ENCODE measurements at places on chromosomes 6 and 20.

DNA sequence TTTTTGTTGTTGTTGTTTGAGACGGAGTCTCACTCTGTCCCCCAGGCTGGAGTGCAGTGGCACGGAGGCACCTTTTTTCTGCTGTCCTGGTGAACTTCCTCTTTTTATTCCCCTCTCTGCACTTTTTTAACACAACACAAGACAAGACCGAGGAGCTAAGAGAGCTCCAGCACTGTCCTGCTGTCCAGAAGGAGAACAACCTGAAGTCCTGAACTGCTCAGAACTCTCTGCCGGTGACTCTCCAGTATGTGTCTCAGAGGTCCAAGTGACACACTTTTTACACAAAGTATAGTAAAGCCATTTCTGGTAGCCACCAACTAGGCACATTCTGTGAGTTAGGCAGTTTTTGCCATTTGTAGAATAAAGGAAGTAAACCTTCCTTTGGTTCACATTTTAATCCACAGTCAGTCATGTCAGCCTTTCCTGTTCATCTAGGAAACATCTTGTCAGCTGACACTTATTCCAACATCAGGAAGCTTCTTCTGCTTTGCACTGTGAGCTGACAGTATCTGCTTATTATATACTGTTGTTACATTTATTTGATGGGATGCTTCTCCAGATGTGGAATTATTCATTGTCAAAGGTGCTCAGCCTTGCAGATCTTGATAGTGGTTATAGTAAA lies 28.1 kb upstream of the TXNDC5 start:
- no peak for DNase-seq

DNA sequence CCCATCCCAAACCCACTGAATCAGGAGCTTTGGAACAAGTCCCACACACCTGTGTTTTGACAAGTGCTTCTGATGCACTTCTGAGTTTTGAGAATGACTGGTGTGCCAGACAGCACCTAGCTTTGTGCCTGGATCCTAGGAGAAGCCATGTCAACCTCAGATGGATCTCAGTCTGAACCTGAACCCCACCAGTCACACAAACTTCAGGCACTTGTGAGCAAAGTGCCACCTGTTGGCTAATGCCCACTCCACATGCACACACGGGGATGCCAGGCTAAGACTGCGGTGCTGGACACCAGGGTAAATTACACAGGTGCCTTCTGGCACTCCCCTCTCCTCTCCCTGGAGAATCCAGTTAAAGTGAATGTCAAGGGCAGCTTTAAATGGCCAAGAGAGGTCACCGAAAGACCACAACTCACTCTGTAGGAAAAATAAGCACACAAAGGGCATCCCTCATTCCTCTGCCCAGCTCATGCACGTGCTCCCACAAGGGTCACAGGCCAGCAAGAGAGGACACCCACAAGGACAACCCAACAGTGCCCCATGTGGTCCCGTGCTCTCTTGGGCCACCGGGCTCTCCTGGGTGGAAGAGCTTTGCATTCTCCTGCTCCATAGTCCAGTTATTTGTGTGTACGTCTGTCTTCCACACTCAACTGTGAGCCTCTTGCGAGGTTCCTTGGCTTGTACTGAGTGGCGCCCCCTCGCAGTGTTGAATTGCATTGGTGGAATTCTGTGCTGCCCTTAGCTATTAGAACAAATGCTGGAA lies 45.6 kb downstream of the TAF8 start:
- no peak for DNase-seq

- DNase-seq, result no peak
Measured at GRCh38 chr6:47733879-47734558, 35.6 kb downstream of the ADGRF4 start.

DNA sequence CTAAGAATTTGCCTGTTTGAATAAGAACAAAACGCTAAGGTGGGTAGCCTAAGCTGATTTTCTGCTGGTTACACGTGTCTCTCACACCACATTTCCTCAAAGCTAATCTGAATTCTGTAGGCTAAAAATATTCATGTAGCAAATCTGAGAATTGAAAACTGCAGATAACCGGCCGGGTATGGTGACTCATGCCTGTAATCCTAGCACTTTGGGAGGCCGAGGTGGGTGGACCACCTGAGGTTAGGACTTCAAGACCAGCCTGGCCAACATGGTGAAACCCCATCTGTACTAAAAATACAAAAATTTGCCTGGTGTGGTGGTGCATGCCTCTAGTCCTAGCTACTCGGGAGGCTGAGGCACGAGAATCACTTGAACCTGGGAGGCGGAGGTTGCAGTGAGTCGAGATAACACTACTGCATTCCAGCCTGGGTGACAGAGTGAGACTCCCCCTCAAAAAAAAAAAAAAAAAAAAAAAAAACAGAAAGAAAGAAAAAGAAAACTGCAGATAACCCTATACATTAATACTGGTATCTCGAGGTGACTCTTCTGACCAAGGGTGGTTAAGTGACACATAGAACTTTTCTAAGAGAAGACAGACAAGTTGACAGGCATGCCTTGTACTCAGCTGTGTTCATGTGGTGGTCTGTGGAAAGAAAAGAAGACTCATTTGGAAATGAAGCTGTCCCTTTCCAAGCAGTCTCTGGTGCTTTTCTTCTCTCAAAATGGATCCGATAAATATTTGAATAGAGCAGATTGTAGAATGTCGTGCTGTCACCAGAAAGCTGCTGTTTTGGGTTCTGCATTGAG lies 24.7 kb upstream of the ASXL1 start:
- DNase-seq, result no peak

DNA sequence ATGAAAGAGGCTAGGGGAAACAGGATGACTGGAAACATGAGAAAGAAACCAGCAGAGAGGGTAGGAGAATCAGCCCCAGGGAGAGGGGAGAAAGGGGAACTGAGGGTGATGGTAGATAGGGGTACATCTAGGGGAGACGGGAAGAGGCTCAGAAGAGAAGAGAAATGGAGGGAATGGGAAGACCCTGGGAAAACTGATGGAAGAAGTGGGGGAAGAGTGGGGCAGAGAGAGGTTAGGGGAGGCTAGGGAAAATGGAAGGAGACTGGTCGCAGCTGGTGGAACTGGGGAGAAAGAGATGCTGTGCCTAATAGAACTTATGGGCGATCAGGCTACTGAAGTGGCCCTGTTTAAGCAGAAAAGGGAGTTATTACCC lies 548 bp downstream of the PROCR start:
- DNase-seq, result no peak

- no peak for DNase-seq
Measured at GRCh38 chr6:6384520-6384919, 64.1 kb upstream of the F13A1 start.

DNA sequence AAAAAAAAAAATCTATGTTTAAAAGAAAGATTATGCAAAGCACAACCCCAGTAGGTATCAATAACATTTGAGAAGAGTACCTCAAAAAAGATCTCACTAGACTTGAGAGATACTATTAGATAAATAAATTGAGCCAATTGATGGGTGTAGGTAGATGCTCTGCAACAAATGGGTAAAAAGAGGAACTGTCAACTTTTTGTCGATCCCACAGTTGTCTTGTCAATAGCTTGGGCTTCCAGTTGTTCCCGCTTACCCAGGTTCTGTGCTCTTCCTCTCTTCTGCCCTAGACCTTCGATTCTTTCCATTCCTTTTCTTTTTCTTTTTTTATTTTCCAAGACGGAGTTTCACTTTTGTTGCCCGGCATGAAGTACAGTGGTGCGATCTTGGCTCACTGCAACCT lies 226.9 kb downstream of the SOX4 start:
- DNase-seq, result no peak

DNA sequence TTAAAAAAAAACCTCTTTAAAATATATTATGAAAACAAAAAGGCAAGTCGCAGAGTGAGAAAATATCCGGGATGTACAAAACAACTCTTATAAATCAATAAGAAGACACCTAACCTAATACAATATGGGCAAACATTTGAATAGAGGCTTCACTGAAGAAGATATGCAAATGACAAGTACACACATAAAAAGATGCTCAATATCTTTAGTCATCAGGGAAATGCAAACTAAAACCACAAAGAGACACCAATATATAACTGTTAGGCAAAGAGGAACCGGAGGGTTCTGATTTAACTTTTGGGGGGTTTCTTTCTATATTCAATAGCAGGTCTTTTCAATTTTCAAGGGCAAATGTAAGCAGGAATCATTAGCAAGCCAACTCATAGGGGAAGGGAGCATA lies 480.7 kb upstream of the SPTLC3 start:
- DNase-seq, result no peak

DNA sequence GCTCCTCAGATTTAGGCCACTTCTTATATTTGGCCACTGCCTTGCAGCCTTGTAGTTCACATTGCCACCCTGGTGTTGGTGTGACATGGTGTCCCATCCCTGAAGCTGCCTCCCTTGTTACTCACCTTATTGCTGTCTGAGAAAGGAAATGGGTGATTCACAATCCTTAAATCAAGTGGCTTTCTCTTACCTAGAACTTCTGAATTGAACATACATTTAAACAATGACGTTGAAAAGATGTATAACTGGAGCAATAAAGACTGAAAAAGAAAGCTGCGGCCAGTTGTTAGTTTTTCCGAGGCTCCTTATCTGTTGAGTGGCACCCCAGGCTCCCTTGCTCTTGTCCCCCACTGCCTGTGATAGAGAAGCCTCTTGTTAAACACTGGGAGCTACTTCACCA lies 28.8 kb upstream of the GNRH2 start:
- no peak for DNase-seq

DNA sequence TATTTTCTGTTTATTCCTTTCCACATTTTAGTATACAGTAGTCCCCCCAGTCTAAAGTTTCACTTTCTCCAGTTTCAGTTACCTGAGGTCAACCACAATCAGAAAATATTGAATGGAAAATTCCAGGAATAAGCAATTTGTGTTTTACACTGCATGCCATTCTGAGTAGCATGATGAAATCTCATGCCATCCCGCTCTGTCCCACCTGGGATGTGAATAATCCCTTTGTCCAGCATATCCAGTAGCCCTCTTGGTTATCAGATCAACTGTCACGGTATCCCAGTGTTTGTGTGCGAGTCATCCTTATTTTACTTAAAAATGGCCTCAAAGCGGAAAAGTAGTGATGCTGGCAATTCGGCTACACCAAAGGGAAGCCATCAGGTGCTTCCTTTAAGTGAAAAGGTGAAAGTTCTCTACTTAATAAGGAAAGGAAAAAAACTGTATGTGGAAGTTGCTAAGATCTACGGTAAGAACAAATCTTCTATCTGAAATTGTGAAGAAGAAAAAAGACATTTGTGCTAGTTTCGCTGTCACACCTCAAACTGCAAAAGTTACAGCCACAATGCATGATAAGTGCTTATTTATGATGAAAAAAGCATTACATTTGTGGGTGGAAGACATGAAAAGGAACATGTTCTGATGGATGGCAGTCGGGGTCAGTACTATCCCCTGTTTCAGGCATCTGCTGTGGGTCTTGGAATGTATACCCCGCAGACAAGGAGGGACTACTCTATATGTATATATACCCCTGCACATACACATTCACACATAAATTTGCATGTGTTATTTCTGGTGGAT lies 11.3 kb downstream of the NOX3 start:
- DNase-seq, result no peak

DNA sequence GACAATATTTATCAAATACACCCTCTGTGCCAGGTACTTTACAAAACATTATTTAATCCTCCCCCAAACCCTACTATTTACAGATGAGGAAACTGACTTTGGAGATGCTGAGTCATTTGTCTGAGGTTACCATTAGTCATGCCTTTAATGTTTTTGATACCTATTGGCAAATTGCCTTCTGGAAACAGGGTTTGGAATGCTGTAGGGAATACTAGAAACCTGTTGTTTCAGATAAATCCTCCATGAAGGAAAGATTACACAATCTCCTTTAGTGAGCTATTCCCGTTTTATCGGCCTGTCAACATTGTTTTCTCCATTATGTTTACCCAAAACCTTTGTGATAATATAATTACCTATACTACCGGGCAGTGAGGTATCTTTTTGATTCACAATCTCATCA lies 93.6 kb upstream of the ADGRF1 start:
- DNase-seq, result no peak

DNA sequence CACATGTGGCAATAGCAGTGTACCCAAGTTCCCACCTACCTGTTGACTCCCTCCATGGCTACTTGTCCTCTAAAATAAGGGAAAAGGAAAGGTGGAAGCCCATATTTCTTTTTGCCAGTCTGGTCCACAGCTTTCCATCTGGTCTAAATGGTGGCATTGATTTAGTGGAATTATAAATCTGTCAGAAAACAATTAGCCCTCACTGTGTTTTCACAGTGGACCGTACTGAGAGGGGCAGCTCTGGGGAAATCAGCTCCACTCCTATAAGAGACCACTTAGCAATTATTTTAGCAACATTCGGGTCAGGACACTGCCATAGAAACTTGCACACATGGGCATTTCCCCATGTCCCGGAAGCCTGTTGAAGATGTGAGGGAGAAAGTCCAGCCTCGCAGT lies 653.4 kb upstream of the MARCKS start:
- DNase-seq, result no peak

GRCh38 chr6:4941782-4942672 lies 61.8 kb downstream of the RPP40 start:
- DNase-seq, result no peak

DNA sequence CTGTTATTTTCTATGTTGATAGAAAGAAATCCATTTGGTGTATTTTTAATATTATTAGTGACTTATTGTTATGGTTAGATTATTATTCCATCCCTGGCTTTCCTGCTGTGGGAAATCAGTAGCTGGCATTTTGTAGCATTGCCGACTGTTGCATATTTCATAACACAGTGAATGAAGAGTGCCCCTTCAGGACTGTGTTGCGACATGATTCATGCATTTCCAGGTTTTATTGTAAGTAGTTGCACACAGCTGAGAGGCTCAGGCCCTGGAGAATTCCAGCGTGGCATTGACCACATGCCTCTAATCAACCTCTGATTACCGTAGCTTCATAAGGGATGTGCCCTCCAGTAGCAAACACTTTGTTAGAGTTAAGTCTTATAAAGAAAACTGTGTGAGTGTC lies 263.9 kb downstream of the FARS2 start:
- no peak for DNase-seq

- DNase-seq, result no peak
Measured at GRCh38 chr6:129901910-129902309, 40.8 kb upstream of the TMEM244 start.

- peak; percentile 15 for DNase-seq
Measured at GRCh38 chr6:138869398-138869797, 73.5 kb downstream of the ECT2L start.

- no peak for DNase-seq
Measured at GRCh38 chr6:82111818-82112217, 135.7 kb downstream of the IBTK start.

- no peak for DNase-seq
Measured at GRCh38 chr20:44198872-44199271, 11.7 kb downstream of the OSER1 start.

DNA sequence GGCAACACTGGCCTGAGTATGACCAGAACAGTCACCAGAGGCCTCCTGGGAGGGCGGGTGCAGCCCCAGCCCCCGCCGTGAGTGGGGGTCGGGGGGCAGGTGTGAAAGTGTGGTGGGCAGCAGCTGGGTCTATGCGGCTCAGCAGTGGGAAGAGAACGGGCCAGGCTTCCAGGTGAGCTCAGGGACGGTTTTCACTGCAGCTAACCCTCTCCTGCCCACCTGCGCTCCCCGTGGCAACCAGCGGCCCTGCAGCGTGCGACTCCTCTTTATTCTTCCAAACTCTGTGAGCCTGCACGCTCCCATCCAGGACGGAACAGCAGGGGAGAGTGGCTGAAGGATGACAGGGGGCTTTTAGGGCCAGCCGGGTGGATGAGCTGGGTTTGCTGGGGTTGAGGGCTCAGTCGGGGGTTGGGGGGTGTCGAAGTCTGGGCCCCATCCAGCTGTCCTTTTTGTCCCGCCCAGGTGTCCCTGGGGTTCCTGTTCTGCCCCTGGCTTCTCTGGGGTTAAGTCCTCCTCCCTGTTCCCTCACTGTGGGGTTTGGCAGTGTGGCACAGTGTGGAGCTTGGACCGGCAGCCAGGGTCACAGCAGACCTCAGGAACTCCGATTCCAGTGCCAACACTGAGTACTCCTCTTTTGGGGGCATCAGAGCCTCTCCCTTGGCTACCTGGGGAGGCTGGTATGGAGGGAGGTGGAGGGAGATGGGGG lies 859 bp upstream of the BIRC7 start:
- DNase-seq, result no peak
